ENCODE measurements at places on chromosomes 13 and 19.

GRCh38 chr19:32675720-32676185, at the start of gene RGS9BP:
TSS of gene RGS9BP (plus strand) at chr19:32675848. CDS start at chr19:32676264, 416 bp downstream.
- no peak for DNase-seq

GRCh38 chr13:40536443-40537113, 129.9 kb downstream of the FOXO1 start:
- no peak for DNase-seq

DNA sequence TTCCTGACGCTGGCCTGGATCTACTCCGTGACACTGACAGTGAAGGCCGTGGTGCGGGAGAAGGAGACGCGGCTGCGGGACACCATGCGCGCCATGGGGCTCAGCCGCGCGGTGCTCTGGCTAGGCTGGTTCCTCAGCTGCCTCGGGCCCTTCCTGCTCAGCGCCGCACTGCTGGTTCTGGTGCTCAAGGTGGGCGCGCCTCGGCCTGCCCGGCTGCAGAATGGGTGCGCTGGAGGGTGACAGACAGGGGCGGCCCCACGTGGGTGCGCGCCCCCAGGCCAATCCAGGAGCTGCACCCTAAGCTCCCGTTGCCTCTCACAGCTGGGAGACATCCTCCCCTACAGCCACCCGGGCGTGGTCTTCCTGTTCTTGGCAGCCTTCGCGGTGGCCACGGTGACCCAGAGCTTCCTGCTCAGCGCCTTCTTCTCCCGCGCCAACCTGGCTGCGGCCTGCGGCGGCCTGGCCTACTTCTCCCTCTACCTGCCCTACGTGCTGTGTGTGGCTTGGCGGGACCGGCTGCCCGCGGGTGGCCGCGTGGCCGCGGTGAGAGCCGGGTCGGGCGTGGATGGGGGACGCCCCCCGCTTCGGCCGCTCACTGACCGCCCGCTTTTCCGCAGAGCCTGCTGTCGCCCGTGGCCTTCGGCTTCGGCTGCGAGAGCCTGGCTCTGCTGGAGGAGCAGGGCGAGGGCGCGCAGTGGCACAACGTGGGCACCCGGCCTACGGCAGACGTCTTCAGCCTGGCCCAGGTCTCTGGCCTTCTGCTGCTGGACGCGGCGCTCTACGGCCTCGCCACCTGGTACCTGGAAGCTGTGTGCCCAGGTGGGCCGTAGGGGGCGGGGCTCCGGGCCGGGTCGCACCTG, 7.2 kb downstream of the ABCA7 start:
- no peak for DNase-seq

- no peak for DNase-seq
Observed at GRCh38 chr13:111949311-111949710, 117.6 kb upstream of the SOX1 start.

DNA sequence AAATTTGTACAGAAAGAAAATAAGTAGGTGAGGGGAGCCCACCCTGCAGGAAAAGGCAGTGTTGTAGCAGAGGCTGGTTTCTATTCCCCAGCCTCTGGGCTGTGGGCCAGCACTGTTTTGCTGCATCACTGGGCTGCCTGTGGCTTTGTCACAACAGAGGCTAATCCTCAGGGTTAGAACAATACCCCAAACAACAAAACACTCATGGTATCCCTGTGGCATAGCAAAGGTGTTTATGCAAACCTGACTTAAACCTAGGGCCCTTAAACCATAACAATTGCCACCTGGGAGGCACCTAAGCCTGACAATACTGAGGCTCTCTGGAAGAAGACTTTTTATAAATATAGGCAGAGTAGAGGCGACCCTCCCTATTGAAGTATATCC, 314.7 kb downstream of the OLFM4 start:
- DNase-seq = no peak

DNA sequence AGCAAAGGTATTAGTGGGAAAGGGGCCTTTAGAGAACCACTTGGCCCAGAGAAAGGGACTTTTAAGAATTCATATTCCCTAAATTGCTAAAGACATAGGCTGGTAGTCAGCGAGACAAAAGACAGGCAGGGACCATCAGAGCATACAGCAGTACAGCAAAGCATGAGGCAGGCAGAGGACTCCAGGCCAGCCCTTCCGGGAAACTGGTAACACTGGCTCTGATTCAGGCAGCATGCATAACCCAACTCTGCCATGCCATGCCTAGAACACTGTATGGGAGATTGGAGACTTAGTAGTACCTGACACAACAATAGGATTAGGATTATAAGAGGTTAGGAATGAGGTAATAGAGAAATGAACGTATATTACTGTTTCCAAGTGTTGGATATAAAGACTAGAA, 34.9 kb downstream of the CAB39L start:
- no peak for DNase-seq

DNA sequence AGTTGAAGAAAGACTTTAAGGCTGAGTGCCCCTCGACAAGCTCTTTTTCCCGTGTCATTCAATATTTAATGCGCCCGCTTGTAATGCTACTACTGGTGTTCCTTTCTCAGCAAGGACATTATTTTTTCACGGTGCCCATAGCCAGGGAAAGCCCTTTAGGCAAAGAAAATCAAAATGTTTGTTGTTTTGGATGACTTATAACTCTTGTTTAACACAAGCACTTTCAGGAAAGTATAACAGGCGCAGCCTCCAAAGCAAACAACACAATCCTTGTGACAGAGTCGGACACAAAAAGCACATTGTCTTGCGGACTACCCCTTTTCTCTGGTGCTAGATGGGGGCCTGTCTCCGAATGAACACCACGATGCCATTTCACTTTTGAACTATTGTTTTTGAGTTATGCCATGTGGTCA, 12.4 kb downstream of the ZIC5 start:
- DNase-seq = no peak

GRCh38 chr19:18991006-18991405, 42.3 kb downstream of the SUGP2 start:
- DNase-seq = no peak

- no peak for DNase-seq
Observed at GRCh38 chr19:18257503-18258470, 16.5 kb downstream of the IQCN start.
